ENCODE measurements at places on chromosomes 7 and 10.

- DNase-seq, result no peak
Measured at GRCh38 chr7:66219805-66220204, 14.7 kb downstream of the TPST1 start.

- DNase-seq, result no peak
Measured at GRCh38 chr10:100724531-100725027, 20.8 kb upstream of the PAX2 start.

DNA sequence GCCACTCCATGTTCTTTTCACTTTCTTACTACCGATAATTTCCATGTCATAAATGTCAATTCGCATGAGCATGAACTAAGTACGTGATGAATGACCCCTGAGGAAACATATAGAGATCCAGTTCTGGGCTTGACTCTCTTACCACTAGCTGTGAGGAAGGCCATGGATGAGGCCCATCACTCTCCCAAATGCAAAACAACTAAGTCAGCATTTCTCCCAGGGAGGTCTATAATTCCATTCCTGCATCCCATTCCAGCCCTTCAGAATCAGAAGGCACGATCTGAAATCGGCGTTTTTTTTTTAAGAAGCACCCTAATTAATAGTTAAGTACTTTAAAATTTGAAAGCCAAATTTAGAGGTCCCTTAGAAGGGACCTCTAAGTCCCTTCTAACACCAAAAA lies 116.5 kb downstream of the CABCOCO1 start:
- DNase-seq, result no peak

- DNase-seq, result no peak
Measured at GRCh38 chr7:121334875-121335648, 6.3 kb downstream of the WNT16 start.

GRCh38 chr10:13820119-13820963 lies 233.6 kb downstream of the PRPF18 start:
- no peak for DNase-seq

- DNase-seq, result peak; percentile 30
Measured at GRCh38 chr10:77436257-77436975, 201.2 kb downstream of the KCNMA1 start.

DNA sequence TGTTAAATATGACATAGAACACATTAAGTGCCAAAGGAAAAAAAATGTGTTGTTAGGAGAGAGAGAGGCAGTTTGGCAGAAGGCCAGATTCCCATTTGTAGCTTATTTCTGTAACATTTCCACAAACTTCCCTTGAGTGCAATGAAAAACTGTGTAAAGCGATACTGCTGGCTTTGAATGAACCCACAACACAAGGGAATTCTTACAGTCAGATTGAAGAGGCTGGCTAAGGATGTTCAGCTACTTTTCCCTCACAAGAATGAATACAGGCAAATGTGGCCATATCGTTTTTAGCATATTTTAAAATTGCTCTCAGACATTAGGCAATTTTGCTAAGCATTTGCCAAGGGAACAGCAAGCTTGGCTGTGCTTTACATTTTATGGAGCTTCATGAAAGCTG lies 614.1 kb upstream of the FZD8 start:
- peak; percentile 86 for DNase-seq

DNA sequence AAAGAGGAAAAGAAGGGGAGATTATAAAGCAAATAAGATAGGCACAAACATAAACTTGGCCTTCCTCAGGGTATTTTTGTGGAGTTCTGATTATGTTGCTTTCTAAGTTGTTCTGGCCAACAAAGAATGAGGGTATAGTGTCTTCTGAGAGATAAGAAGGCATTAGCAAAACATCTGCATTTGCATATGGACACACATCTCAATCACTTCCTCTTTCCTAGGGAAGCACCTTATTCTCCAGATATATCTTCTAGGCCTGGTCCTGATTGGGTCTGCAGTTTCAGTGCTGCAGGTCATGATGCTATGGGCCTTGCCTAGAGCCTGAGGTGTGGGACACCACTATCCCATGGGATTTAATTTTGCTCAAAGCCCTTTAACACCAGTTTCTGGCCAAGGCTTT lies 308.8 kb upstream of the PHYHIPL start:
- DNase-seq, result no peak

DNA sequence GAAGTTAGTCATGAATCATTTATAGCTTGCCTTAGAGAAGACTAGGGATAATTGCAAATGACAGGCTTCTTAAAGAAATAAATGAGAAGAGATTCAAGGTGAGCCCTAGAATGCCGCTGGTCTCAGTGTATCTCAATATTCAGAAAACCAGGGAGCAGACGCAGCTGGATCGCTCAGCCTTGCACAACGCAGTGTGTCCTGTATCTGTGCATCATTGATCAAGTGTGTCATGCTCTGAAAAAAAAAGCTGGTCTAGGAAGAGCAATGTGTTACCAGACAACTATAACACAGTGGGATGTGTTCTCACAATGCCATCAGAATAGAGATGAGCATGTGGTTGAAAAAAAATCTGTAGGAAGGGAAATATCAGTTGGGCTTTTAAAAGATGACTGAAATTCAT lies 230.1 kb downstream of the CALN1 start:
- no peak for DNase-seq

GRCh38 chr10:119507115-119507514 lies 35.4 kb downstream of the RGS10 start:
- DNase-seq, result no peak

GRCh38 chr10:18195060-18195799 lies 55.0 kb downstream of the CACNB2 start:
- DNase-seq, result peak; percentile 20

DNA sequence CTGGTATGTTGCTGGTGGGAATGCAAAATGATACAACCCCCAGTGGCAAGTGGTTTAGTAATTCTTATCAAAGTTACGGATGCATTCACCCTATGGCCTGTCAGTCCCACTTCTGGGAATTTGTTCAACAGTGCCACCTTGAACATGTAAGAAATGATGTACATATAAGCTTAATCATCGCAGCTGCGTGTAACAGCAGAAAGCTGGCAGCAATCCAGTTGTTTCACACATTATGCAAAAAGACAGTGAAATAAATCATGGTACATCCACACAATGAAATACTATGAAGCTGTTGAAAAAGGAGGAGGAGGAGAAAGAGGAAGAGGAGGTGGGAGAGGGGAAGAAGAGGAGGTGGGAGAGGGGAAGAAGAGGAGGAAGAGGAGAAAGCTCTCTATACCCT lies 76.2 kb upstream of the MYL10 start:
- DNase-seq, result peak; percentile 6

DNA sequence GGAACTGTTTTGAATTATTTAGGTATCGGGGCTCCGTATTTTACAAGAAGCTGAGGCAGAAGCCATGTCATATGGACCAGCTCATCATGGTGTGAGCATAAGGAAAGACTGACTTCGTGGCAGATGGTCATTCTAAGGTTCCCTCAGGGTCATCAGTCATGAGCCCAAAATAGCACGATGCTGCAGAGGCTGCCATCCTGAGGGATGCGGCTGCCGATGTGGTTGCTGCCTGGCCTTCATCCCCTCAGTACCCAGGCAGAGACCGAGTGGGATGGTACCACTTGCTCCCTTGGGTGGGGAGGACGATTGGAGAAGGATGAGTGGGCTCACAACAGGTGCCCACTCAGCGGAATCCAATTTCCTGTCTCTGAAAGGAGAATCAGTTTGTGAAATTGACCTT lies 490.3 kb downstream of the SDK1 start:
- DNase-seq, result no peak

DNA sequence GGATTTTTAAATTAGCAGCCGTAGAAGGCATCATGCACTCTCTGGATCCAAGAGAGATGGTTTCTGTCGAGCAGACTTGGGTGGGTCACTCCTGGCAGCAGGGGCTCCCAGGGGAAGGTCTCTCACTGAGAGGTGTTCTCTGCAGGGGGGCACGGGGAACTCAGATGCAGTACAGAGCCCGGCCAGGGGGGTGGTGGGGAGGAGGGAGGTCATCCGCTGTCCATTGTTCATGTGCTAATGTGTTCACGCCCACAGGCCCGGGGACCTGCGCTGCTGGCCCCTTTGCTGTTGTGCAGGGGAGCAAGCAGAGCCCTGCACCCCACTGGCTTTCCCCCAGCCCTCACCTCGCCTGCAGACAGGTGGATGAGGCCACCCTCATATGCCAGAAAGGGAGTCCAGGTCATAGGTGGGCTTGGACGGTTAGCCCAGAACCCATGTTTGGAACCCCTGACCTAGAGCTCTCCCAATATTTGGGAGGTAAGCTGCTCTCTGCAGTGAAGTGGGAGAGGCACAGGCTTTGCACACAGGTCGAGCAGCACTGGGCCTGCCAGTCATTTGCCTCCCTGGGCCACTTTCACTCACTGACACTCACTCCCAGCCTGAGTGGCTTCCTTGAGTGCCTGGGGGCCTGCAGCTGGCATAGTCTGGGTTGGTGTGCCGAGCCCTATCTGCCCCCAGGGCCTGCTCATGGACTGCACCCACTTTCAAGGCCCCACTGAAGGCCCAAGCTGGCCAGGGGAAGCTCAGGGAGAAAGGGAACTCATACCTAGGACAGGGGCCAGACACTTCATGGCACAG lies 12.6 kb upstream of the TBRG4 start:
- no peak for DNase-seq

DNA sequence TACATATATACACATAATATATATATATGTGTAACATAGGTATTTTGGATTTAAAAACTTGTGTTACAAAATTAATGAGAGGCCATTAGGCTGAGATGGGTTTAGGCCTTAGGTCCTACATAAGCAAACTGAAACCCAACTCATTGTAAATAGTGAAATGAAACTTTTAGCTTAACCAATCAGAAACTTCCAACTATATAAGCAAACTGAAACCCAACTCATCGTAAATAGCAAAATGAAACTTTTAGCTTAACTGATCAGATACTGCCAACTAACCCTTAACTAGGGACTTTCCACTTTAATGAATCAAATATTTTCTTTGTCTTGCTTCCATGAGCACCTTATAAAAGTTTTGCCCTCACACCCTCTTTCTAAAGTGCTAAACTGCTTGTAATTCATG lies 17.3 kb upstream of the SAMD9L start:
- no peak for DNase-seq

DNA sequence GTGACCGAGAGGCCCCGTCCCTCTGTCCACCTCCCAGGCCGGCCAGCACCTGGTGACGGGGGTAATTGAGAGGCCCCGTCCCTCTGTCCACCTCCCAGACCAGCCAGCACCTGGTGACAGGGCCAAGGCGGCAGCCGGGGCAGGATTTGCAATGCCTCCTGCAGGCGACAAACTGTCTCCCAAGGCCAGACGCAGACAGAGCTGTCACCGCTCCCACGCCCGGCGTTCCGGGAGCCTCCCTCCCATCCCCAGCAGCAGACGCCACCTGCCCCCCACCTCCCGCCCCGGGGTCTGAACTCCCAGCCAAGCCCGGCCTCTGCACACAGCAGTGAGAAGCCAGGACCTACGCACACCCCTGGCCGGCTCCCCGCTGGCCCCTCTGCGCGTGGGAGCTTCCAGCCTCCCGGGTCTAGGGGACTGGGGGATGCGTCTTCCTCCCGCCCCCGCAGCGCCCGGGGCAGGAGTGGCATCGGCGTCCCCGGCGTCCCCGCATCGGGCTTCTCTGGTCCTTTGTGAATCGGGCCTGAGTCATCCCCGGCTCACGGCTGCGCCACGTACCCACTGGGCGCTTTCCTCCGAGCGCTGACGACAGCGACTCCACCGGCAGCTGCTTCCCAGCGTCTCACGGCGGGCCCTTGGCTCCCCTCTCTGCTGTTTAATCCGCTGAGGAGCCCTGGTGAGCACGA lies 95.1 kb upstream of the DIP2C start:
- peak; percentile 67 for DNase-seq

DNA sequence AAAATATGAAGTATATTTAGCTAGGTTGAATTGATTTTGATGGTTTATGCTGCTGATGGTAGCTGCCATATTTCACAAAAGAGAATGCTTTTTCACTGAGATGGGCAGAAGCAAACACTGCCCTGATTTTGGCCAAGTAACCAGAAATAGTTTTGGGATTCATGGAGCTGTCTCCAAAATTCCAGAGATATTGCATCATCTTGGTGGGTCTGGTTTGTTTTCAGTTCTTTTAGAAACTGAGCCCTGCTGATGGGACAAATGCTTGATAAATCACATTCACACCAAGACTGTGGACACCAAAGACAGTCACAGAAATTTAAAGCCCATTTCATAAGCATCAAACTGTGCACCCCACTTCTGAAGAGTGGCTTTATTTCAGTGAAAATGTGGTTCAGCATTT lies 140.5 kb downstream of the BICC1 start:
- peak; percentile 85 for DNase-seq

- DNase-seq, result no peak
Measured at GRCh38 chr10:98694014-98694413, 247.3 kb upstream of the HPS1 start.

GRCh38 chr7:158602905-158603772 lies 15.5 kb upstream of the PTPRN2 start:
- no peak for DNase-seq

DNA sequence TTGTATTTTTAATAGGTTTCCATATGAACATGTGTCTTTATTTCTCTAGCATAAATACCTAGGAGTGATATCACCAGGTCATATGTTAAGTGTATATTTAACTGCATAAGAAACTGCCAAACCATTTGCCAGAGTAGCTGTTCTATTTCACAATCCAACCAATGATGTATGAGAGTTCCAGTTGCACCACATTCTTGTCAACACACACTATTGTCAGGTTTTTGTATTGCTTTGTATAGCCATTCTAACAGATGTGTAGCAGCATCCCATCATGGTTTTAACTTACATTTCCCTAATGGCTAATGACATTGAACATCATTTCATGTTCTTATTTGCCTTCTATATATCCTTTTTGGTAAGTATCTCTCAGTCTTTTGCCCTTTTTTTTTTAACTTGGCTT lies 4.1 kb downstream of the CUZD1 start:
- no peak for DNase-seq

DNA sequence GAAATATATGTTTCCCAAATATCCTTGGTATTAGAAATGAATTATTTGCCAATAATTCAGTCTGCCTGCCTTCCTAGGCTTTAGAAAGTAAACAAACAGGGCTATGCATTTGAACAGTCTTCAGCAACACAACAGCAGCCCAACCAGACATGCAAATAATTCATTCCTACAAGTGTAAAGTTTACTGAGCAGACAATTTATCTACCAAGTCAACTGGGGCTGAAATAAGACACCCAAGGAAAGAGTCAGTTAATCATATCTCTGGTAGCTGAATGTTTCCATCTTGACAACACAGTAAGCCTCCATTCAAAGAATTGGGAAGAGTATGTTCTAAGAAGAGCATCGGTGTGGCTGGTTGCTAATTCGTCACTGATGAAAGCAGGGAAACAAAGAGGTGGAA lies 38.4 kb downstream of the AIFM2 start:
- no peak for DNase-seq

GRCh38 chr7:106982415-106982814 lies 62.1 kb upstream of the PRKAR2B start:
- no peak for DNase-seq

DNA sequence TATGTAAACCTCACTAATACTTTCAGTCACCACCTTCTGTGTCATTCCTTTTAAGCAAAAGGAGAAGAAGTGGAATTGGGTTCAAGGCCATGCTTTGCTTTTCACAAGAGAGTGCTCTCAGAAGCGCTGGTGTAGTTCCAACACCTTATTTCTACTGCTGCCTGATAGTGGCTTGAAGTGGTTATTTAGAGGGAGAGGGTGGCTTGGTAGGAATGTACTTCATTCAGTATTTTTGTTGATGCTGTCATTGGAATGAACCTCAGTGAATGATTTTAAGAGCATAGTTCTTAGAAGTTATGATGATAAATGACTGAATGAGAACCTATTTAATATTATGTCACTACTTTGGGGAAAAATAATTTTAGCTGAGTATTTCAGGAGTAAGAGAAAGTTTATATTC lies 396.7 kb downstream of the EXOC4 start:
- peak; percentile 47 for DNase-seq

- DNase-seq, result no peak
Measured at GRCh38 chr10:97570146-97570788, 2.3 kb upstream of the ANKRD2 start.

- no peak for DNase-seq
Measured at GRCh38 chr7:35530124-35531109, 164.5 kb downstream of the HERPUD2 start.

Data from fibroblast of the aortic adventitia (primary cell).